GM12865 (cell line): ENCODE measurements at places on chromosomes 5 and 9.
A peak's percentile ranks its signal among the peaks of the same experiment; 100 is the strongest.

GRCh38 chr5:94911276-94911675 is 292.8 kb downstream of the SLF1 start:
- peak; percentile 14 for DNase-seq

DNA sequence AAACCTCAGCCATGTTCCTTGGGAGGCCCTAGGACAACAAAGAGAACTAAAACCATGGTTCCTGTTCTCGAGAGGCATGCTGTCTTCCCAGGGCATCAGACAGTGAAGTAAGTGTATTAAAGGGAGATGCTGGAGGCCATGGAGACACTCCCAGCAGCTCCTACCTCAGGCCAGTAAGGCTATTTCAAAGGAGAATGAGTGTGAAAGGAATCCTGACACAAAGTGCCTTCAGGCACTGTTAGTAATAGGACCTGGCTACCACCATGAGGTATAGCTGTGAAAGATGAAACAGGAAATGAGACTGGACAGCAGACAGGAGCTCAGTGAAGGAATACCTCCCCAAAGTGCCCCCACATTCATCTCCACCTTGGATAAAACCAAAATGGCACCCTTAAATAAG is 71.0 kb downstream of the FANCC start:
- DNase-seq = no peak

GRCh38 chr9:94586814-94587213 is 6.8 kb downstream of the FBP2 start:
- DNase-seq = no peak

DNA sequence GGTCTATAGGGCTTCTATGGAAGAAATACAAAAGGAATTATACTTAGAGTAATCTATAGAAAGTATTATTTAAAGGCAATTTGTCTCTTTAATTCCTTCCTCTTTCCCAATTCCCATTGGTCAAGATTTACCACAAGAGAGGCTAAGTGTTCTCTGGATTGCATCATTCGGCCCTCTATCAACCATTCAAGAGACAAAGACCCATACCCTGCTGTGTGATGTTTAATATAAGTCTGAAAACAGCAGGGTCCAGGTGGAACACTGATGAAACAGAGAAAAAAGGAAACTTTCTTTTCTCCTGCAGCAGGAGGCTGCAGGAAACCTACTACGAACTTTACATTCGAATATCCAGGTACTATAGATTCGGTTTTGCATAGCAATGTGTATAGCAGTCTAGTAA is 323.4 kb downstream of the CHSY3 start:
- no peak for DNase-seq

GRCh38 chr5:133688391-133688790 is 76.0 kb upstream of the FSTL4 start:
- DNase-seq = peak; percentile 74

DNA sequence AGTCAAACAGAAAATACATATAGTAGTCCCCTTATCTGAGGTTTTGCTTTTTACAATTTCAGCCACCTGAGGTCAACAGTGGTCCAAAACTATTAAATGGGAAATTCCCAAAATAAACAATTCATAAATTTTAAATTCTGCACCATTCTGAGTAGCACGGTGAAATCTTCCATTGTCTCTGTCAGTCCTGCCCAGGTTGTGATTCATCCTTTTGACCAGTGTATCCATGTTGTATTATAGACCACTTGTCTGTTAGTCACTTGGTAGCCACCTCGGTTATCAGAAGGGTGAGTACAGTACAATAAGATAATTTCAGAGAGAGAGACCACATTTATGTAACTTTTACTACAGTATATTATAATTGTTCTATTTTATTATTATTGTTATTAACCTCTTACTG is 2.8 kb downstream of the CCDC152 start:
- DNase-seq = no peak

GRCh38 chr5:129743541-129744187 is 4.2 kb upstream of the MINAR2 start:
- DNase-seq = no peak
